ENCODE measurements at places on chromosomes 13 and 19.

GRCh38 chr19:6425732-6426620 lies 1.4 kb upstream of the KHSRP start:
- DNase-seq = peak; percentile 48

DNA sequence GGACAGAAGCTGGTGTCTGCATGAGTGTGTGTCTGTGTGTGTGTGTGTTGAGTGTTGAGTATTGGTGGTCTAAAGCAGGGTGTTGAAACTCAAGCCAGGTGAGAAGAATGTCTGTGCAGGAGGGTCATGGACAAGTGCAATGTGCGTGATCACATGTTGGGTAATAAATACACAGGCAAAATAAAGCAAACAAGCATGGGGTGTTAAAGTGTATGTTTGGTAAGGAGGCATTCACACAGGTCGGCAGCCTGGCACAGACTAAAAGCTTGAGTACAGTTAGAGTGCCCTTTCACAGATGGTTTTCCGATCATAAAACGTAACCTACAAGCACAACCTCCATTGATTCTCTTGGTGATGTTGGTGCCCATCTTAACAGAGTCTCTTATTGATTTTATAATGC lies 476.9 kb upstream of the KLHL1 start:
- DNase-seq = no peak

DNA sequence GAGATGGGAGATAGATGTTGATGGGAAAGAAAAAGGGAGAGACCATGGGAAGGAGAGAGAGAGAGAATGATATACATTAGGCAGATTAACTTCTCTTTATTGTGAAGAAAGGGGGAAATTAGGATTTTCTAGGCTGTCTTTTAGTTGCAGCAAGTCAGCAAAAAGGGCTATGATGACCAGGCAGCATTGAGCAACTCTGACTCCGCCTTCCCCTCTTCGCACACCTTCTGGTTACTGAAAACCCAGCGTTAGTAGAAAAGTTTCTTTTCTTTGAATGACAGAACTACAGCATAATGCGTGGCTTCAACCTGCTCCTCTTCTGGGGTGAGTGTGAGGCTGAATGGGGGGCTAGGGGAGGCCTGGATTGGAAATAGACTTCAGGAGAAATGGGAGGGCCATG lies at the start of gene ADGRE1:
TSS of gene ADGRE1 (plus strand) at position 264 of the 400 bp plus-strand sequence. CDS start at position 294, 30 bp downstream.
- no peak for DNase-seq

DNA sequence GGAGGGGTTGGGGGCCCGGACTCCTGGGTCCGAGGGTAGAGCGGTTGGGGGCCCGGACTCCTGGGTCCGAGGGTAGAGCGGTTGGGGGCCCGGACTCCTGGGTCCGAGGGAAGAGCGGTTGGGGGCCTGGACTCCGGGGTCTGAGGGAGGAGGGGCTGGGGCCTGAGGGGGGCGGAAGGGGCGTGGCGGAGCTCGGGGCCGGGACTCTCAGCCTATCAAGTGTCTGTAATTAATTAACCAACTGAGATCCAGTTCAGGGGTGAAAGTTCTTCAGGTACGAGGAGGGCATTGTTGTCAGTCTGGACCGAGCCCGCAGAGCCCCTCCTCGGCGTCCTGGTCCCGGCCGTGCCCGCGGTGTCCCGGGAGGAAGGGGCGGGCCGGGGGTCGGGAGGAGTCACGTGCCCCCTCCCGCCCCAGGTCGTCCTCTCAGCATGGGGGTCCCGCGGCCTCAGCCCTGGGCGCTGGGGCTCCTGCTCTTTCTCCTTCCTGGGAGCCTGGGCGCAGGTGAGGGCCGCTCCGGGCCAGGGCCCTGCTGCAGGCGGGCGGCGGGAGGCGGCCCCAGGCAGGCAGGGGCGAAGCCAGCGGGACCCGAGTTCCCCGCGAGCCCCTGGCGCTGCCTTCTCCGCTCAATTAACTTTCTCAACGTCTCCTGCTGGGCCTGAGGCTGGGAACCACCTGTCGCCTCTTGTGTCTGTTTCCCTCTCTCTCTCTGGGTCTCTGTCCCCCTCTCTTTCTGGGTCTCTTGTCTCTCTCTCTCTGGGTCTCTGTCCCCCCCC lies 697 bp downstream of the FCGRT start:
- peak; percentile 61 for DNase-seq

- no peak for DNase-seq
Measured at GRCh38 chr19:57071444-57071843, 48.3 kb upstream of the USP29 start.

- no peak for DNase-seq
Measured at GRCh38 chr19:9057505-9058258, 29.2 kb upstream of the OR1M1 start.

GRCh38 chr19:16039545-16039944 lies 36.8 kb upstream of the TPM4 start:
- no peak for DNase-seq

DNA sequence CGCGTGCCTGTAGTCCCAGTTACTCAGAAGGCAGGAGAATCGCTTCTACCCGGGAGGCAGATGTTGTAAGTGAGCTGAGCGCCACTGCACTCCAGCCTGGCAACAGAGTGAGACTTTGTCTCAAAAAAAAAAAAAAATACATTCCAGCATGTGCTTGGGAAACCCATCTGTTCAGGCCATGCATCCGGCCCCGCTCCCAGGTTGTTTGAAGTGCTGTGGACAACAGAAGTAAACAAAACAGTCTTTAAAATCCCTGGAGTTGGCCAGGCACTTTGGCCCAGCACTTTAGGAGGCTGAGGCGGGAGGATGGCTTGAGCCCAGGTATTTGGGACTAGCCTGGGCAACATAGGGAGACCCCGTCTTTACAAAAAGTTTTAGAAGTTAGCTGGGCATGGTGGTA lies 3.2 kb upstream of the PTPRS start:
- DNase-seq = no peak

DNA sequence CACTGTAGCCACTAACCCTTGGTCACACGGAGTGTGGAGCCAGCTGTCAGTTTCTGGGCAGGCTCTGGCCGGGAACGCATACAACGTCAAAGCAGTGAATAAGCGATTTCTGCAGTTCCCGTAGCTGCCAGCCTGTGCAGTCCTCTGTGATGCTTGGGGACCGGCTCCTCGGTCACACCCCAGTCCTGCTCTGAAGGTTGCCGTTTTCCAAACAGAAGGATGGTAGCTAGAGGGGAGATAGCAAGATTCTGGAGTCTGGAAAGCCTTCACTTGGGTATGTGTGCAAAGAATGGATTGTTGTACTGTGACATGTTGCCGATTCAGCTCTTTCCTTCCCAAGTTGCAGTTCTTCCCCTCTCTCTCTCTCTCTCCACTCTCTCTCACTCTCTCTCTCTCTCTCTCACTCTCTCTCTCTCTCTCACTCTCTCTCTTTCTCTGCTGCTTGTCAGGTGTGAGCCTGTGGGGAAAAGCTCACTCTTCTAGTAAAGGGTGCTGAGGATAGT lies 38.7 kb upstream of the C1QTNF9 start:
- DNase-seq = peak; percentile 61

DNA sequence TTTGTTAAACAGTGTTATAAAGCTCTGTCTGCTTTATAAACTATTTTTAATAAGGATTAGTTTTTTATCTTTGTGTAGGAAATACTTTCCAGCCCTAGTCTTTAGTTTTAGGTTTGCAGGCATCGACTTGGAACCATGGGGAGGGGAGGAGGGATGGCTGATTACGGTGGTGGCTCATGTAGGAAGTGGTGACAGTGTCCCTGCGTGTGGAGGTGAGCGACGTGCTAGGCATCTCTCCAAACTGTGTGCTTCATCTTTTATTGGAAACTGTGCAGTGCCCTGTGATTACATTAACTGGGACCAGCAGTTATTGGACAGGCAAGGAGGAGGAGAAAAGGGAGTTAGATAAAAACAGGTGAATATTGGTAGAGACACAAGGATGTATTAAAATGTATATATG lies 203.8 kb downstream of the ATP8A2 start:
- DNase-seq = no peak

DNA sequence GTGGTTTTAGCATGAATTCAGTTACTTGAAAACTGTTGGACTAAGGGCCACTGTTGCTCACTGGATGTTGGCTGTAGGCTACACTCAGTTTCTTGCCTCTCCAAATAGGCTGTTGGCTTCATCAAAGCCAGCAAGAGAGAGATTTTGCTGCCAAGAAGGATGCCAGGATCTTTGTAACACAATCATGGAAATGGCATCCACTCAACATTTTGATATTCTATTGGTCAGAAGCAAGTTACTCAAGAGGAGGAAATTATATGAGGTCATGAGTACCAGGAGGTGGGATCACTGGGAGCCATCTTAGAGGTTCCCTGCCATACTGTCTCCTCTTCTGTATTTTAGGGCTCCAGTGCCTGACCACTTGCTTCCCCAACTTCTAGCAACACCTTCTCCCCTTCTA lies 30.6 kb downstream of the SYDE1 start:
- no peak for DNase-seq

DNA sequence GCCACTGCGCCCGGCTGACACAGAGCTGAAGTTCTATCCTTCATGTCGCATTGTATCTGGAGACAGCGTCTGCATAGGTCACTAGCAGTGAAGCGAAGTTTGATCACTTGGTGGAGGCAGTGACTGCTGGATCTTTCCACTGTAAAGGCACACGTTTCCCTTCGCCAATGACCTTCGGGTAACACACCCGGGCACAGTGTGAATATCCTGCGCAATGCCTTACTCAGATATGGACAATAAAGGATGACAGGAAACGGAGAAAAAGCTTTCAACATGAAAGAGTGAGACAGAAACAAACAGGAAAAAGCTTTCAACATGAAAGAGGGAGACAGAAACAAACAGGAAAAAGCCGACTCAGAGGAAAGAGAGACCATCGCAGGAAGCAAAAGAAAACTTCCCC lies 17.1 kb downstream of the ARL11 start:
- no peak for DNase-seq

DNA sequence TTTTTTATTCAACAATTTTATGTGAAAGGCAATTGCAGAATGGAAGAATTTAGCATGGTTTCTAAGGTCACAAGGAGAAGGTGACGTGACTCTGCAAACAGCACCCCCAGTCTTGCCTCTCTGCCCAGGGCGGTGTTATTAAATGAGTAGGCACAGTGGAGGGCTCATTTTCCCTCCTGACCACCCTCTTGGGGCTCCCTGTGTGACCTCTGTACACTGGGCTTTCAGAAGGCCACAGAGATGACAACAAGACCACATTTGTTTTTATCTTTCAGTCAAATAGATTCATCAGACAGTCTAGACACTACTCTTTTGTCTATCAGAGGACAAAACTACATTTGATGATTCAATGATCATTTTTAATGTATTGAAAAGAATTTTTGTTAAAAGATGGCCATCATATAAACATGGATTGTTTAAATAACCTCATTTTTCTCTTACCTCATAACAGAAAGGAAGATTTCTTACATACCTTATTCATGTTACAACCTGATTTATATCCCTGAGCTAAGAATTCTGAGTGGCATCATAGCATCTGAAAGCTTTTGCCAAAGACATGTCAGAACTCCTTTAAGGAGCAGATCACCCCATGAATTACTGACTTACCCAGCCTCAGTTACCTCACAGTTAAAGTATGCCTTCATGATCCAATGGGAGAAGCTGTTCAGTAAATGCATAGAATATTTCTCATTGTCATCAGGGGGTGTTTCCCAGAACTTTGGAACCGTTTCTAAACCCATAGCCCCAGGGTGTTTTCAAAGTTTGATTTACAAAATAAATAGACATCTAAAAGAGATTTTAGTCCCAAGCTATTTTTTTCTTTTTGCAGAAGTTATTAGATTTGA lies 184.0 kb upstream of the RFC3 start:
- no peak for DNase-seq

GRCh38 chr13:34913040-34913439 lies 29.0 kb upstream of the NBEA start:
- DNase-seq = peak; percentile 19

DNA sequence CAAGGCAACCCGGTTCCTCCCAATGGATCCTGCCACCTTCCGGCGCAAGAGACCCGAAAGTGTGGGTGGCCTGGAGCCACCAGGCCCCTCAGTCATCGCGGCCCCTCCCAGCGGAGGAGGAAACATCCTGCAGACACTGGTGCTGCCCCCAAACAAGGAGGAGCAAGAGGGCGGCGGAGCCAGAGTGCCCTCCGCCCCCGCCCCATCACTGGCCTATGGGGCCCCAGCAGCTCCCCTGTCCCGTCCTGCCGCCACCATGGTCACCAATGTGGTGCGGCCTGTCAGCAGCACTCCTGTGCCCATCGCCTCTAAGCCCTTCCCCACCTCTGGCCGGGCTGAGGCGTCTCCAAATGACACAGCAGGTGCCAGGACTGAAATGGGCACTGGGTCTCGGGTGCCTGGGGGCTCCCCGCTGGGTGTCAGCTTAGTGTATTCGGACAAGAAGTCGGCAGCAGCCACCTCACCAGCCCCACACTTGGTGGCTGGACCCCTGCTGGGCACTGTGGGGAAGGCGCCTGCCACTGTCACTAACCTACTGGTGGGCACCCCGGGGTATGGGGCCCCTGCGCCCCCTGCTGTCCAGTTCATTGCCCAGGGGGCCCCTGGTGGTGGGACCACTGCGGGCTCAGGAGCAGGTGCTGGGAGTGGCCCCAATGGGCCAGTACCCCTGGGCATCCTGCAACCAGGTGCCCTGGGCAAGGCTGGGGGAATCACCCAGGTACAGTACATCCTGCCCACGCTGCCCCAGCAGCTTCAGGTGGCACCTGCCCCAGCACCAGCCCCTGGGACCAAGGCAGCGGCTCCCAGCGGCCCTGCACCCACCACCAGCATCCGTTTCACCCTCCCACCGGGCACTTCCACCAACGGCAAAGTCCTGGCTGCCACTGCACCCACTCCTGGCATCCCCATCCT lies 11.2 kb upstream of the PRR19 start:
- peak; percentile 88 for DNase-seq

DNA sequence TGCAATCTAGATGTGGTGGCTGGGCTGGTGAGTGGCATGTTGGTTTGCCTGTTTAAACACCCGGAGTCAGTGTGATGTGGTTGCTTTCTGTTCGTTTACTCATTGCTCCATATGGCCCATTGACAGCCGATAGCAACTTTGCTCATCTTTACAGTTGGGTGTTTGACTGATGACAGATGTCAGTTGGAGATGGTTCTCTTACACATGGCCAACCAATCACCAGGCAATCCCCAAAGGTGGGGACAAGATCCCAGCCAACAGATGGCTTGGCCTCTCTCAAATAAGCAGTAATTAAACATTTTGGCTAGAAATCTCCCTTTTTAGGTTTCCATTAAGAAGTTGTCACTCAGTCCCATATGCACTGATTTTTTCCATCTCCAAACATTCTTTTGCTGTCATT lies 497.1 kb upstream of the ARGLU1 start:
- DNase-seq = no peak

DNA sequence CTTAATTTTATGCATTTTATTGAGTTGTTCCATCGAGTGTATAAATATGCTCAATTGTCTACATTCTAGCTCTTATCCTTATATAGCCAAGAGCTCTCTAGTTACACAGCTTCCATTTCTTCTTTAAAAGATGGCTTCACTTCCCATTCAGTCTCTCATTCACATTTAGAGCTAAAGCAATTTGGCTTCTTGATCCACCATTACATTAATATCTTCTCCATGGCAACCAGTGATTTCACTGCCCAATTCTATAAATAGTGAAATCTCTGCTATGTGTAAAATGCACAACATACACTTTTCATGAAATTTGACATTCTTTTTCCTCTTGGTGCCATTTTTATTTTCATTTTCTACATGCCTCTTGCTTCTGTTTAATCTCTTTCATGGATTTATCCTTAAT lies 696.9 kb upstream of the ATXN8OS start:
- no peak for DNase-seq
